8988T (cell line): ENCODE measurements at places on chromosomes 11 and 22.

DNA sequence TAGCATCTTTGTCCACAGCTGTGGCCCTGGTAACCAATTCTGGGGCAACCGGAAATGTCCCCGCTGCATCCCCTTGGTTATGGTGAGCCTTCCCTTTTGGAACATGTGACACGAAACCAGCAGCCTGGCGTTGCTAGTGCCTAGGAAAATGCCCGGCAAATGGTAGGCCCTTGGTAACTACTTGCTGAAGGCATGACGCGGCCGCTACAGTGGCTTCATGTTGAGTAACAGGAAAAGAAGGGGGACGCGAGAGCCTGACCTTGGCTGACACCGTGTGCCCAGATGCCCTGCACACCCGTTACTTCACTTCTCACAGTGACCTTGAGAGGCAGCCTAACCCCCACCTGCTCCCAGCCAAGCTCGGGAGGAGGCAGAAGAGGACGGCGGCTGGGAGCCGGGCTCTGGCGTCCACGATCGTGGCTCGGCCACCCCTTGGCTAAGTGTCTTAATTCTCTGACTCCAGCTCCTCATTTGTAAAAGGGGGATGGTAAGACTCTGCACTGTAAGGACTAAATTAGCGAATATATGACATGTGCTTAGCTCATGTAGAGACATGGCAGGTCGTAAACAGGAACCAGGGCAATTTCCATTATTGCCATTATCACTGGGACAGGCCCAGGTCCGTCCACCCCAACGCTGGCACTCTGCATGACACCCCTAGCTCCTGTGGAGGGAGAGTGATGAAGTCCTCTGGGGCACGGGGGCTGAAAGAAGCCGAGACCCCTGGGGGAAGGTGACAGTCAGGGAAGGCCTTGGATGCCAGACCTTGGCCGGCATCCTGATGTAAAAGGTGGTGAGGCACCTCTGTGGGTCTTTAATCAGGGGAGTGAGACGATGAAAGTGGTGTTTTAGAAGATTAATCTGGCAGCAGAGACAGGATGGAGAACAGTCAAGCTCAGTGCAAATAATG is 18.9 kb downstream of the IFT27 start:
- DNase-seq, result no peak

- DNase-seq, result no peak
Observed at GRCh38 chr11:7581021-7581590, 67.3 kb downstream of the PPFIBP2 start.

GRCh38 chr11:125942771-125943428 is 2.9 kb upstream of the VSIG10L2 start:
- DNase-seq, result no peak

- no peak for DNase-seq
Observed at GRCh38 chr11:93747122-93747521, 5.7 kb downstream of the C11orf54 start.

GRCh38 chr11:99638073-99638553 is 617.4 kb downstream of the CNTN5 start:
- DNase-seq, result no peak

GRCh38 chr22:19178065-19178656 is 375 bp downstream of the SLC25A1 start:
- DNase-seq, result no peak

DNA sequence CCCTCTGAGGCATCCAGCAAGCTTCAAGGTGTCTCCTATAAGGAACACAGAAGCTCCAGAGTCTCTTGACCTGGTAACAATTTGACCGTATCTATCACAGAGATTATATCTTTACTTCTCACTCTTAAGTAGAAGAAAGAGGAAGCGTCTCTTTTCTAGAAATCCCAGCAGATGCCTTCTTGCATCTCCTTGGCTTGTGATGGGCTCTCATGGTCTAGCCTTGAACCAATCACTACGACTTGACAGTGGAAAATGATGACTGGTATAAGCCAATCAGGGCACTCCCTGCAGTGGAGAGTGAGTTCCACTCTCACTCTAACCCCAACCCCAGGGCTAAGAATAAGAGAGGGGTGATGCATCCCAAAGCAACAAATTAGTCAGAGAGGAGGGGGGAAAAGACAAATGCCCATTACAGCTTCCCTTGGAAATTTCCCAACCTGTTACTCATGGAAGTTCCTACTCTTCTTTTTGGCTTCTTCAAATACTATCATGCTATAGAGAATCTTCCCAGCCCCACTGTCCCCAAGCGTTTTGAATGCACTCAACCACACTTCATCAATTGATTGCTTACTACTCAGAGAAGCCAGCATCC is 293.5 kb downstream of the MN1 start:
- no peak for DNase-seq

- no peak for DNase-seq
Observed at GRCh38 chr11:68411501-68411991, 49.0 kb upstream of the PPP6R3 start.
